GM23248 (cell line): ENCODE measurements at places on chromosomes 4 and X. TPM values are rescaled to one million over a fixed set of nuclear protein-coding genes. Genes with fewer than 3 reads are reported as not detected.

- DNase-seq, result peak; percentile 74
Measured at GRCh38 chr4:168610911-168611530, 114.2 kb downstream of the PALLD start.

- no peak for DNase-seq
Measured at GRCh38 chr4:31548021-31548420, 827.9 kb downstream of the PCDH7 start.

DNA sequence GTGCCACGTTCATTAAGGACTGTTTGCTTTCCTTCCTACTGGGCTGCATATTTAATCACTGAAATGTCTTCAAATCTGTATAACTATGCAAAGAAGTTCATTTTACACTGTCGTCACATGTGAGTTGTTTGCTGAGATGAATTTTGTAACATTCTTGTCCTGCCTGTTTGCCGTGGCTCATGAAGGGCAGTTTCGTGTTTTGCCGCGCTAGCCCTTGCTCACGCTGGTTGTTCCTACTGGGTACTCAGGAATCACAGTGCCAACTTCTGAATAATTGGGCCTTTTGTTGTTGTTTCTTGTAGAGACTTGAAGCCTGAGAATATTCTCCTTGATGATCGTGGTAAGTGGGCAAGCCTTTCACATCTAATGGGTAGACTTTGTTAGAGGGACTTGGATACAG lies 52.2 kb downstream of the HTT-AS start:
- no peak for DNase-seq

DNA sequence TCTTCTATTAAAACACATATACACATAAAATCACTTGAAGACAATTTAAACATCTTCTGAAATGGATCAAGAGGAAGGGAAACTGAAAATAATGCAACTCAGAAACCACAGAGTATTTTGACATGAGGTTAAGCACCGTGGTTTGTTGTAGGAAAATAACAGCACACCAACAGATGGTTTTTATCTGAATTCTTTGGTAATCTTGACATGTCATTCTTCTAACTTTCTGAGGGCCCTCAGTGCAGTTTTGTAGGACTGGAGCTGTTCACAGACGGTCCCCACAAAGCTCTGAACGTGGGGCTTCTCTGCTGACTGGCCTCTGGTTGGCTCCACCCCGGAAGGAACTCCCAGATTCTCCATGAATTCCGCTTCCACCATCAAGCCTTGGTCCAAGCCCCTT lies 16.0 kb upstream of the TLR8 start:
- DNase-seq, result no peak

DNA sequence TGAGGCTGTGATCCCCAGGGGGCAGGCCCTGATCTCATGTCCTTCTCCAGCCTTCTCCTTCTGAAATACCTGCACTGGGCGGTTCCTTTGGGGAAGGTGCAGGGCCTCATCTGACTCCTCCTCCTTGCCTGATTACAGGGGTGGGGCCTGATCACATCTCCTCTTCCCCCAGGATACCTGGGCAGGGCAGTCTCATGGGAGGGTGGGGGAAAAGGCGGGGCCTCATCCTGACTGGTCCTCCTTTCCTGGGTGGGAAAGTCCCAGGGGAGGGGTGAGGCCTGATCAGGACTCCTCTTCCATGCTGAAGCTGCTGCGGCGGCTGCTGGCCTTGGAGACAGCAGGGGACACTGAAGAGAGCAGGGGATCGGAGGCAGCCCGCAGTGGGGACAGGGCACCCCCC lies 13.3 kb downstream of the TFE3 start:
- DNase-seq, result no peak

DNA sequence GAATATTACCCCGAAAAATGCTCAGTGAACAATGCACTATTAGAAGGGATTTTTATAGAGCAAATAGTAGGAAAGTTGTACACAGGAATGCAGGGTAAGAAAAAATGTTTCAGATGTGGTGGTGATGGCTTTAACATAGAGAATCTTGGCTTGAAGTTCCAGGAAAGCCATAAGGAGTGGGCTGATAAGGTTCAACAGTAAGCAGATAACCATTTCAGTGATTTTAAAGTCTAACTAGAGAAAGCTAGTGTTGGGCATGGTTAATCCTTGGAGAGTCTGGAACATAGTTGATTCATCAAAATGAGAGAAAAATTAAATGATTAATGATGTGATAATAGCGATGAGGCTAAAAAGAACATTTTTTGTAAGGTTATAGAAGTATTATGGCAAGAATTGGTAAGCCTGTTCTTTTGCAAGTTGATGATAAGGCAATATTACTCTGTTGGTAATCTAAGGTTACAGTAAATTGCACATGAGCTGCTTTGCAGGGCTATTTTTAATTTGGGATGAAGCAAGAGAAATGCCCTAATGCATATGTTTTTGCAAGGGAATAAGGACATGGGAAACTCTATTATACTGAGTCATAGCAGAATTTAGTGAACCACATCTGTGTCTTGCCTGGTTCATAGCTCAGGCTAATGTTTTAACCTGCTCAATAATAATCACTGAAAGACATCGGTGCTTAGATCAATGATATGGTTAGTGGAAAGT lies 44.3 kb downstream of the GALNTL6 start:
- DNase-seq, result no peak

Gene ADRA2C
- 2.2 and 3.9 TPM in 2 replicates for total RNA-seq

Gene TAF7L
- total RNA-seq, result 0.25 and 0.43 TPM in 2 replicates

Gene CHRNA9
- total RNA-seq, result 0.51 and 0.97 TPM in 2 replicates

Gene STOX2
- total RNA-seq, result not detected in 2 replicates

Gene MAGEA2
- not detected in 2 replicates for total RNA-seq

Gene UGT2A1
- total RNA-seq, result not detected in 2 replicates
